Kidney tubule cell (primary cell): ENCODE measurements at places on chromosomes 13 and 19.
A peak's percentile ranks its signal among the peaks of the same experiment; 100 is the strongest.

DNA sequence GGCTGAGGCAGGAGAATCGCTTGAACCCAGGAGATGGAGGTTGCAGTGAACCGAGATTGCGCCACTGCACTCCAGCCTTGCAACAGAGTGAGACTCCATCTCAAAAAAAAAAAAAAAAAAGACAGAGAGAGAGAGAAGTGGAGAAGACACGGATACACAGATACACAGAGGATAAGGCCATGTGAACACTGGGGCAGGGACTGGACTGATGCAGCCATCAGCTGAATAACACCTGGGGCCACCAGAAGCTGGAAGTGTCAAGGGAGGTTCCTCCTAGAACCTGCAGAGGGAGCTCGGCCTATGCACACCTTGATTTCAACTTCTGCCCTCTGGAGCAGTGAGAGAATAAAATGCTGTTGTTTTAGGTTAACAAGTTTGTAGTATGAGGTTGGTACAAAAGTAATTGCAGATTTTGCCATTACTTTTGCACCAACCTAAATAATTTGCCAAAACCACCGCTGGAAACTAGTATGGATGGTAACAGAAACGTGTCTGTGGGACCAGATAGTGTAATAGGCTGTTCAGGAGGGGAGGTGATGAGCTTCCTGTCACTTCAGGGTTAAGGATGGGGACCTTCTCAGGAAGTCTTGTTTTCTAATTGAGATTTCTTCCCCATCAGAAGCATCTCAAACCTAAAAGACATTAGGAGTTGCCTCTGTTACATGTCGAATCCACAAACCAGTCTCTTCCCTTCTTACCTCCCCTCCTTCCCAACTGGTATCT lies 36.4 kb upstream of the IGSF23 start:
- peak; percentile 73 for DNase-seq

GRCh38 chr13:64457976-64458375 lies 2772.2 kb downstream of the PCDH9 start:
- no peak for DNase-seq

- DNase-seq, result no peak
Measured at GRCh38 chr19:58352760-58353671, at the start of gene A1BG. TSS of gene A1BG (minus strand) at chr19:58353492. CDS start at chr19:58353437, 55 bp downstream.

GRCh38 chr19:5826531-5827341 lies 12.8 kb downstream of the FUT6 start:
- DNase-seq, result peak; percentile 87

- DNase-seq, result peak; percentile 60
Measured at GRCh38 chr19:55173714-55174409, 6.2 kb downstream of the SYT5 start.

- peak; percentile 3 for DNase-seq
Measured at GRCh38 chr19:43957891-43958290, 6.9 kb downstream of the ZNF221 start.

- DNase-seq, result no peak
Measured at GRCh38 chr13:95559100-95559499, 6.6 kb downstream of the CLDN10 start.

DNA sequence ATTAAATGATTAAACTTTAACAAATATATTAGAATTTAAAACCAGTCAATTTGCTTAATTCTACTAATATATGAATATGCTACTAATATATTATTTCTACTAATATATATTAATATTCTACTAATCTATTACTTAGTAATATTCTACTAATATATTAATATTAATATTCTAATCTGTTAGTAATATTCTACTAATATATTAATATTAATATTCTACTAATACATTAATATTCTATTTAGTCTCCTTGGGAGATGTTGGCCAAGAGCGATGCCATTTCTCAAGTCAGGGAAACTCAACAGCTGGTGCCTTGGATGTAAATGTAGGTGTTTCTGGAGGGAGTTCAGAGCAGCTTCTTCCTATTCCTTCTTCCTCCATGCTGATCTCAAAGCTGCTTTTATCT lies 259.2 kb upstream of the TMTC4 start:
- no peak for DNase-seq

DNA sequence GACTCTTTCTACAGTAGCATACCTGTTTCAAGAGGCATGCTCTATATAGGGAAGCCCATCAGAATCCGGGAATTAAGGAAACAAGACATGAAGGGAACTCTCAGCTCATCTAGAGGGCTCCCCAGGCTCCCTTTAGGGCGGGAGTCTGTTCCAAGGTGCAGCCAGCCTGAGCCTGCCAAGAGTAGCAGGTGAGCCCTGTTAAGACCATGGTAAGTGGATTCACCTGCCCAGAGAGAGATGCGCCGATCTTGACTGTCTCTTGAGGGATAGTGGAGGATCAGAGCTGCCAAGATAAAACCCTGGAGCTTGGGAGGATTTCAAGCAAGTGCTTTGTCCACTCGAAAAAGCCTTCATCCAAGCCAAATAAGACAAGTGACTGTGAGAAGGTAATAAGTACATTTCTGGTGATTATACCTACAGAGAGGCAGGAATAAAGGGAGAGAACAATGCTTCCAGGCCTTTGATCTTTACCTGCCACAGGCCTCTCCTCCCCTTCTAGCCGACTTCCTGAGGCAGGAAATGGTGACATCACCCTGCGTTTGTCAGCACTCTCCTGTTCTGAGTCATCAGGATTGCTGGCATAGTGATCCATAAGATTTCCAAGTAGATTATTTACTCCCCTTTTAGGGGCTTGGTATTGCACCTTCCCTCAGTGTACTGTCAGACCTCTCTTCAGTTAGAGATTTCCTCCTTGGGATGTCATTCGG lies 31.5 kb downstream of the KLF5 start:
- DNase-seq, result peak; percentile 98

GRCh38 chr13:74026753-74027152 lies 107.5 kb downstream of the KLF12 start:
- peak; percentile 72 for DNase-seq

DNA sequence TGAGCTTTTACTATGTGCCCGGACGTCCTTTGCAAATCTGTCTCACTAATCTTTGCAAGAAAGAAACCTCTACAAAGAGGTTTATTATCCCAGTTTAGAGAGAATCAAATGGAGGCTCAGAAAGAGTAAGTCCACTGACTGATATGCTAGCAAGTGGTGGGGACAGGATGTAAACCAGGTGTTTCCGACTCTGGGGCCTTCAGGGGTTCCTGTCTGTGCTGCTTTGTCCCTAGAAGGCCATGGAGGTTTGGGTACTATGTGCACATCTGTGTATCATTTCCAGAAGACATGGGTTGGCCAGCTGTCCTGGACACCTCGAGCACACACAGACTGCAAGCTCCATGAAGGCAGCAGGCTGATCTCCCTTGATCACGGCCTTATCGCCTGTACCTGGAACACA lies 1.2 kb upstream of the KPTN start:
- DNase-seq, result no peak

DNA sequence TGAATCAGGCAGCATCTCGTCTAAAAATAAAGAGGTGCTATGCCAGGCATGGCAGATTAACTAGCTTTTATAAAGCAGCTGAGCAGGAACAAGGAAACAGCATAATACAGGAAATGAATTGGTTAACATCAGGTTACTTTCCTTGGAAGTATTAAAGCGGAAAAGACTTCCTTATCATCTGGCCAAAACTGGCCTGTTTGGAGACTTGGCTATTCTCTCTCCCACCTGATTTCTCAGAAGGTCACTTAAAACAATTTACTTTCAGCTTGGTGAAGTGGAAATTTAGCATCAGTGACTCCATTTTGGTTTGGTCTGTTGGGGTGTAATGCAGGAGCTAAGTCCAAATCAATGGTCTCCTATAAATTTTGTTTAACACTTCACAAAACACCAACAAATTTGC lies 191.6 kb downstream of the NUFIP1 start:
- DNase-seq, result peak; percentile 37

- DNase-seq, result no peak
Measured at GRCh38 chr13:31649766-31650165, 89.6 kb upstream of the RXFP2 start.

DNA sequence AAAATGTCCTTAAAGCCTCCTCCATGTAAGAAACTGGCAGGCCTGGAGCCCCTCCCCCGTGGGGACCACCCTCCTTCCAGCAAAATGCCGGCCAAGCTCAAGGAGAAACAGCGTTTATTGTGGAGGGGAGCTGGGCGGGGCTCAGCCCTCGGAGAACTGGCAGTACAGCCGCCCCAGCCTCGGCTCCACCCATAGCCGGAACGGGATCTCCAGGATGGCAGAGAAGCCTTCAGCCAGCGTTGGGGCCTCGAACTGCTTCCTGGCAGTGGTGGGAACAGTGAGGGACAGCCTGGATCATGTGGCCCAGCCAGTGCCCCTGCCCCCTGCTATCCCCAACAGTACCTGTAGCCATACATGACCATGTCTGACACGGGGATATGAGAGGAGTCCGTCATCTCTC lies 6.3 kb downstream of the PNKP start:
- DNase-seq, result peak; percentile 36

DNA sequence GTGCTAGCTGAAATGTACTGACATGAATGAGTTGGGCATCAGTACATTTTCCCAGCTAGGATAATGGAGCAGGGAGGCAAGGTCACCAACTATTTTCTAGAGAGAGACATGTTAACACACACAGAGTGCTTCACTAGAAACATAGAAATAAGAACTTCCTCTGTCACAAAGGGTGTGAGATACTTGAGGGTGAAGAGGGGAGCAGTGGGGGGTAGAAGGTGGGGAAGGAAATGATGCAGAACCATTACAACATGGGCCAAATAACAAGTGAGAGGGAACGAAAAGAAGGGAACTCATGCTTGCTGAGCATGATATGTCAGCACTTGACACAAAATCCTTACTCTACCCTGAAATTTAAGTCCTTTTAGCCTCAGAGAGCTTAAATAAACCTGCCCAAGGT lies 87.8 kb upstream of the RFC3 start:
- no peak for DNase-seq

DNA sequence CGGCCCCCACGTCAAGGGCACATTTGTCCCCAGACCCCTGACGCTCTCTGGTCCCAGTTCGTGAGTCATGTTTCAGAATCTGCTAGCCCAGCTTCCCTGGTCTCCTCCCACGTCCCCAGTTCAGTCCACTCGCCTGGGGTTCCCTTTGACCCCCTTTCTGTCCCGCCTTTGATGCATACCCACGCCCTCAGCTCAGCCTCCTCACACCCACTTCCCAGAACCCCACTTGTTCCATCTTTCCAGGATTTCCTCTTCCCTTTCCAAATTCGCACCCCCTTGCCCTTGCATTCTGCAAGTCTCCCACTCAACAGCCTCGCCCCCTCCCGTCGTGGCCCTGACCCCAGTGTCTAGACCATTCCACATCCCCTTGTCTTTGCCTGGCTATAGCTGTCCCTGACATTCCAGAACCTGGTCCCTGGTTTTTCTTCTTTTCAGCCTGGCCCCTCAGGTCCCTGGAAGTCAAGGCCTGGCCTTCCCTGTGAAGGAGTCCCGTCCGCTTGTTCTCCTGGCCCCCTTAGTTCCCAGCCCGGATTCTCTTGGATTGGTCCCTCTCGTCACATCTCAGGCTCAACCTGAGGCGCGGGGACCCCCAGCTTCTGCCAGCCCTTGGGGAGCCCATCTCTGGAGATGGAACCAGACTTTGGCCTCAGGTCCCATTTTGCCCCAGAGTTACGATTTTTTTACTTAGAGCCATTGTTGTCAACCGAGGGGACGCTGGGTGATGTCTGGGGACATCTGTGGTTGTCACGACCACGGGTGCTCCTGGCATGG lies 1.3 kb downstream of the NCLN start:
- DNase-seq, result no peak

DNA sequence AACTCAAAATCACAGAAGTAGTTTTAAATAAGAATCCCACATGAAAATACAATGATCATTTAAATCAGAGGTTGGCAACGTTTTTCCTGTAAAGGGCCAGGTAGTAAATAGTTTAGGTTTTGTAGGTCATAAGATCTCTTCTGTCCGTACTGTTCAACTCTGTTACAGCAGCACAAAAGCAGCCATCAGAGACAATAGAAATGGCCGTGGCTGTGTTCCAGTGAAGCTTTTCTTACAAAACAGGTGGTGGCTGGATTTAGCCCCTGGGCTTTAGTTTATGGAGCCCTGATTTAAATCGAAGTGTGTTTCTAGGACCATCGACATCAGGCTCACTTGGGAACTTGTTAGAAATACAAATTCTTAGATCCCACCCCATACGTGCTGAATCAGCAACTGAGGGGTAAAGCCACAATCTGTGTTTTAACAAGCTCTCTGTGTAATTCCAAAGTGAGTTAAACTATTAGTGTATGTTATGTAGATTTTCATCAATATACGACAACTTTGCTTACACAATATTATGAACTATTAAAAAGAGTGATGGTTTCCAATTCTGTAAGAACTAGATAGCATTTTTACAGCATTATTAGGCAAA lies 54.8 kb upstream of the MIR17HG start:
- DNase-seq, result no peak

DNA sequence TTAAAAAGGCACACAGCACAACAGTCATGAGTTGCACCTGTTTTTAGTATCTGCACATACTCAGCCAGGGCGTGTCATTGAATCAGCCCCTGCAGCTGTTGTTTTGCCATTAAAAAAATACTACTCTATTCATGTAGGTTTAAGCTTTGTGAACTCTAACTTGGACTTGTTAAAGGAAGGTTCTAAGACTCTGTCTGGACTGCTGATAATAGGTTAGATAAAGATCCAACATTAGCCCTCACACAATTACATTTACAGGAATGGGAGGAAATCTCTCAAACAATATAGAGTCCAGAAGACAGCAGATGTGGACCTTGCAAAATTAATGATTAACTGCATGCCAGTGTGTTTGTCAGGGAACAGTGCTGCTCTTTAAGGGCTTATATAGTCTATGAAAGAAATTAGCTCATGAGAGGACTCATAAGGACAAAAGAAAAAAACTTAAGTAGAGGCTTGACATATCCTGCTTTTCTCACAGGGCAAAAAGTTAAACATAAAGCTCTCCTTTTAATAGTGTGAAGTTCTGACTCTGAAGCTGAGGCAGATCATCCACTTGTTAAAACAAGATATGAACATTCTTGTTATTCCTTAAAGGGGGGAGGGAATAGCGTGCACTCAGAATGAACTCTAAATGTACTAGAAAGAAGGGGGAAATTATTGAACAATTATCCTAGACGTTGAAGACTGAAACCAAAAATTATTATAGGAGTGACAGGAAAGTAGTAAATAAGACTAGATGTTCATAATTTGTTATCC lies 243.6 kb downstream of the NDFIP2 start:
- DNase-seq, result peak; percentile 83

- peak; percentile 21 for DNase-seq
Measured at GRCh38 chr19:850221-850978, 1.7 kb upstream of the ELANE start.

DNA sequence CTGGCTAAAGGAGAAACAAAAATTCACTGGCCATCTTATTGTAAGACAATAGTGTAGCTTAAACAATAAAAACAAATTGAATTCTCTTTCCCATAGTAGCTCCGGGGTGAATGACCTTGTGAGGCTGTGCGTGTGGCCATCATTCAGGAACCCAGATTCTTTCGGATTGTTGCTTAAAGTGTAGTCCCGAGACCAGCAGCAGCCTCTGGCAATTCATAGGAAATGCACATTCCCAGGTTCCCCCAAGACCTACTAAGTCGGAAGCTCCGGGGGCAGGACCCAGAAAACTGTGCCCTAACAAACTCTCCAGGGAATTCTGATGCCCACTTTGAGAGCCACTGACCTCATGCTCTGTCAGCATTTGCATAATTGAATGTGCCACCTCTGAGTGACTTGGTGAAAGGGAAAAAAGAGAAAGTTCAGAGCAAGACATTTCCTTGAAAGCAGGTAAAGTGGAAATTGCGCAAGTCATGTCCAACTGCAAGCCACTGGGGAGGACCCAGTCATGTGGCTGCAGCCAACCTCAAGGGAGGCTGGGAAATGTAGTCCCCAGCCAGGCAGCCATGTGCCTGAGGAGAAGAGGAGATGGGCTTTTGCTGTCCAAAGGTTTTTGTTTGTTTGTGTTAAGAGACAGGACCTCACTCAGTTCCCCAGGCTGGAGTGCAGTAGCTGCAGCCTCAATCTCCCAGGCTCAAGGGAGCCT lies 50.7 kb upstream of the PNMA8B start:
- DNase-seq, result peak; percentile 69
